Stimulated activated CD8-positive, alpha-beta memory T cell treated with anti-CD3 and anti-CD28 coated beads, Interleukin-15, amount 100 ng/mL, for 4 hours (primary cell): ENCODE measurements at places on chromosomes 6 and 20.

DNA sequence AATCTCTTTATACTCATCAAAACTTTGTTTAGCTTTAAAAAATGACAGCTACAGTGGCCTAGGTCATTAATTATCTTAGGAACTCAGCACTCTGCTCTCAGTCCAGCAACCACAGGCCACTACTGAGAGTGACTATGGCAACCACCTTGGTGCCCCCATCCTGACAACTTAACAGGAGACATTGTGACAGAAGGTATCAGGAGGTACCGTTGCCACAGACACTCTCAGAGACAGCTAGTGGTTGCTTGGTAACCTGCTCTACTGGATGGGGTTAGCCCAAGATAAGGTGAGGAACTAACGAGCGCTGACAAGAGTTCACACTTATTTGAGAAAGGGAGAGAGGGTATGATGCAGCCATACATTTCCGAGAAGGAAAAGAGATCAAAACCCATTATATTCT, 76.1 kb upstream of the TFAP2D start:
- no peak for DNase-seq

GRCh38 chr6:70717038-70717801, 49.5 kb downstream of the SMAP1 start:
- DNase-seq, result no peak

GRCh38 chr20:63941282-63942081, 14.7 kb downstream of the UCKL1 start:
- peak; percentile 23 for DNase-seq

GRCh38 chr6:169868458-169868857, 117.0 kb downstream of the ERMARD start:
- peak; percentile 19 for DNase-seq

DNA sequence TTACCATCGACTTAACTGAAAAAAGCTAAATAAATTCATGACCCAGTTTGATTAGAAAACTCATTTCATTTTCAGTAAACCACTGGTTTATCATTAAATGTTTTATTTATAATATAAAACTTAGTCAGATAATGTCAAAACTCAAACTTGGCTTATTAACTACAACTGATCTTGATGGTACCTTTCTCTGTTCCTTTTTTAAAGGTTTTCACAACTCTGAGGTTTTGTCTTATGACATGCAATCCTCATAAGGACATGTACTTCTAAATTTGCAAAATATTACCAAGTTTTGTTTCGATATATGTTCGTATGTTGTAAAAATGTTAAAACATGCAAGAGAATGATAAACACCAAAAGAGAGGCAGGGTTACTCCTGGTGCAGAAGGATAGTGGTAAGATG, 82.5 kb upstream of the PDE10A start:
- DNase-seq, result no peak

DNA sequence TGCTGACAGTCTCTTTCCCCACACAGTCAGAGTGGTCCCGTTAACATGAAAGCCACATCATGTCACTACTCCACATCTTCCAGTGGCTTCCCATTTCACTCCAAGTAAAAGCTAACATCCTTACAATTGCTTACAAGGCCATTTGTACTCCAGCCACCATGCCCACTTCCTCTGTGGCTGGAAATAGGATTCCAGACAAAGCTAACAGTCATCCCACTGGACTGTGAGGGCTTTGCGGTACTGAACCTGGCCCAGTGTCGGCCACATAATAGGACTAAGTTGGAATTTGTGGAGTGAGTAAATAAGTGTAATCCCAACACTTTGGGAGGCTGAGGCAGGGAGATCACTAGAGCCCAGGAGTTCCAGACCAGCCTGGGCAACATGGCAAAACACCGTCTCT, 10.9 kb downstream of the CCM2L start:
- DNase-seq, result no peak

- DNase-seq, result no peak
Observed at GRCh38 chr20:19834783-19835182, 76.7 kb downstream of the RIN2 start.

GRCh38 chr6:14665827-14666724, 548.5 kb downstream of the CD83 start:
- DNase-seq, result no peak

GRCh38 chr6:123909989-123910388, 106.3 kb downstream of the NKAIN2 start:
- DNase-seq, result no peak

DNA sequence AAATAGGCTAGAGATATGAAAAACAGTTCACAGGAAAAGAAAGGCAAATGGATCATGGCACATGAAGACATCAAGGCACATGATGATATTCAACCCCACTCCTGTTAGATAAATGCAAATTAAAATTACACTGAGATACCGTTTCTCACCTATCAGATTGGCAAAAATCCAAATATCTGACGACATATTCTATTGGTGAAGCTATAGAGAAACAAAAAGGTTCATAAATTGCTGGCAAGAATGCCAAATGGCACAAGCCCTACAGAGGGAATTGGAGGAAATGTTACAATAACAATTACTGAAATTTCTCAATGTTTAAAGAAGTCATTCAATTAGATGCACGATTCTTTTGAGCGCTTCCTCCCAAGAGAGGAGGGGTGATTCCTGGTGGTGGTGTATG, 45.3 kb upstream of the DSN1 start:
- DNase-seq, result no peak

GRCh38 chr6:112015725-112016124, 38.2 kb upstream of the CCN6 start:
- DNase-seq, result no peak

GRCh38 chr6:154080461-154081189, 41.6 kb downstream of the OPRM1 start:
- no peak for DNase-seq

DNA sequence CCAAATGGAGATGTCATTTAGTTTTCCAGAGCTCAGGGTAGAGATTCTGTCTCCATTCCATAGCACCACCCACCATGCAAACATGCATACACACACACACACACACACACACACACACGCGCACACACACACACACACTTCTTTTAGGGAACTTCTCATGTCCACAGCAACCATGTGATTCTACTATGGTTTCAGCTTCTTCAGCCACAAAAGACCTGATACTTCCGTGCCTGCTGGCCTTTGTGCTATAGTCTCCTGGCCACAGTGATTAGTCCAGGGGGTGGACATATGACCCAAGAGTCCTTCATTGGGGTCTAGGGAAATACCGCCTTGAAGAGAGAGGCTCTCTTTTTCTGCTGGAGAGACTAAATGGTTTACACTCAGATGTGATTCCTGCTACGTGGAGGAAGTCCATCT, 53.5 kb downstream of the CARMIL1 start:
- no peak for DNase-seq

DNA sequence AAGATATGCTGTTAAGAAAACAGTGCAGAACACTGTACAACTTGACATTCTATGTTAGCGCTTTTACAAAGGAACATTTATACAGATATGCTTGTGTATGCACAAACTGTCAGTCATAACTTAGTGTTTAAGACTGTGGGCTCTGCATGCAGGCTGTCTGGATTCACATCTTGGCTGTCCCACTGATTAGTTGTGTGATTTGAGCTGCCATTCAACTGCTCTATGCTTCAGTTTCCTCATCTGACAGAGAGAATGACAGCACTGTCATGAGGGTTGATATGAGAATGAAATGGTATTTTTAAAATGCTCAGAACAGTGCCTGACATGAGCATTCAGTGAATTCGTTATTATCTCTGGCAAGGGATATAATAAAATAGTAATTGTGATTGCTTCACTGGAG, 8.7 kb downstream of the SLC25A27 start:
- DNase-seq, result no peak

DNA sequence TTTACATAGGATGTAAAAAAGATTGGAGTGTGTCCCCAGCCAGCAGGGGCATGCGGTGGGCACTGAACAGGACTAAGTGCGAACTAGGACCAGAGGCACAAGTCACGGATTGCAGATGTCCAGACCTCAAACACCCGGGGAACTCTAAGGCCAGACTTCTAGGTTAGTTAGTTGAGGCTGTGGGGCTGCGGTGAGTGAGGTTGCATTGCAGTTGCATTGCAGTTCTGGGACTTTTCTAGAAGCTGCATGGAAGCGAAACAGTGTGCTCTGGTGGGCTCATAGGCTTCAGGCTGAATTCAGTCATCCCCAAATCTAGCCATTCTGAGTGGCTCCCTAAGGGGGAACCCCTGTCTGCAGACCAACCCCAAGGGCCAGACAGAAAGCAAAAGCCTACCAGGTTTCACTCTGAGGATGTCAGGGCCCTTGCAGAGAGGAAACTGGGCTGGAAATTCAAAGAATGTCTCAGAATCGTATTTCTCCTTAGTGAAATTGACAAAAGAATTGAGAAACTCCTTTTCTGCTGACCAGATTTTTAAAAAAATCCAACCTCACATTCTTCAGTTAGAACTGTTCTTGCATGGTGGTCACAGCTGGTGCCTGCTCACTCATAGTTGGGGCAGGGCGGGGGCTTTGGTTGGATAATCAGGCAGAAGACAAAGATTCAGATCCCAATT, 182.8 kb downstream of the ZDHHC14 start:
- no peak for DNase-seq

- DNase-seq, result no peak
Observed at GRCh38 chr6:84218091-84218490, 9.4 kb downstream of the CEP162 start.

DNA sequence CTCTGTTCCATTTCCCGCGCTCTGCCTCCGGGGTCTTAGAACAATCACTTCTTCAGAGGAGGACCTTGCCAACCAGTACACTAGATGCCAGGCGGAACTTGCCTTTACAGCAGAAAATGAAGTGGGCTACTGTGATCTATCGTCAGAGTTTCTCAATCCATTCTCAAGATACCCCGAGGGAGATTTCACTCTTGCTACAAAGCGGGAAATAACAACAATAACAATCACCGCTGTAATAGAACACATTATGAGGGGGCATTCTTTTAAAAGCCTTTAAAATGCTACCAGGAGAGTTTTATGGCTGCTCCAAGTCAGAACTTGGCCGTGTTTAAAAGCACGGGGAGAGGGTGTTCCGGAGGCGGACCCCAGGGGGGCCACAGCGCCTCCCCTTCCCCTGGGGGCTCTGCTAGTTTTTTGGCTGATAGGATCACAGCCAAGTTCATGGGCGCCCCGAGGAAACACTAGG, 617.0 kb upstream of the AGPAT4 start:
- no peak for DNase-seq

- no peak for DNase-seq
Observed at GRCh38 chr20:48195121-48195870, 410.0 kb upstream of the SULF2 start.

DNA sequence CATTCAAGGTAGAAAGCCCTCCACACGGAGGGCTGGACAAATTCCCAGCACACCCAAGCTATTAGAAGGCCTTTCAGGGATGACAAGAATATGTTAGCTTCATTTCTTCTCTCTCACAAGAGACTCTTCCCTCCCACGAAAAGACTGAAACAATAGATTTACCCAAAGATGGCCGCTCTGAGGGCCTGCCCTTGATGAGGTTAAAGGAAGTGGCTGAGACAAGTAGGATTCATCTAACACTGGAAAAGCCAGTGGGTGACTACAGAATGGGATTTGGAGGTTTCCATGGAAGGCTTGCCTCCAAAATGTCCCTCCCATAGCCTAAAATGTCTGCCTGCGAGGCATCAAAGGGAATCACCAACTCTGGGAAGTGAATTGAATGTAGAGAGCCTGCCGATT, 277.6 kb downstream of the CLIC5 start:
- DNase-seq, result no peak

GRCh38 chr20:51412333-51412871, 130.1 kb downstream of the NFATC2 start:
- no peak for DNase-seq

DNA sequence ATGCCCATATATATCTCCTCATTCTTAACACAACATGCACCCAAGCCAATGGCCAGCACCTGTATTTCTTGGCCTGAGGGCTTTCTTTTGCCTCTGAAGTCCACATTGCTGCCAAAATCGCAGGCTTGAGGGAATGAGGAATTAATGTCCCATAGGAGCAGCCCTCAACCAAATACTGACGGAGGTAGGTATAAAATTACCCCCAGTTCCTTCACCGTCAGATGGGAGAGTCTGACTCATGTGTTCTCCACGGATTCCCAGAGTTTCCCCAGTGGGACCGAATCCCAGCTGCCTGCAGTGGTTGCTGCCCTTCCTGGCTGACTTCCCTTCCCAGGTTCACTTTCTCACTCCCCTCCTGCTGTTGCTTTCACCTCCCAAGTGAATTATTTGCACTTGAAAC, 602.2 kb upstream of the NOX3 start:
- no peak for DNase-seq

DNA sequence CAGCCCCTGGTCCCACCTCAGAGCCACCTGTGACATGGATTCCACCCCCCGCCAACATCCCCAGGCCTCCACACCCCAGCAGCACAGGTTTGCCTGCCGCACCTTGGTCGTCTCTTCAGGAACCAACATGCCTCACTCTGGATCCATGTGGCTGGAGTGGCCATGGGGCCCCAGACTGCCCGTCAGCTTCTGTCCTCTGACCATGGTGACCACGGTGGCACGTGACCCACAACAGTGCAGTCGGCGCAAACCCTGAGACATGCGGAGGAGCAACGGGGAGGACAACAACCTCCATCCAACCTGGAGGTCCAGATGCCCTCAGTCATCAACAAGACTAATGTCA, 85.6 kb downstream of the ANKRD60 start:
- no peak for DNase-seq

DNA sequence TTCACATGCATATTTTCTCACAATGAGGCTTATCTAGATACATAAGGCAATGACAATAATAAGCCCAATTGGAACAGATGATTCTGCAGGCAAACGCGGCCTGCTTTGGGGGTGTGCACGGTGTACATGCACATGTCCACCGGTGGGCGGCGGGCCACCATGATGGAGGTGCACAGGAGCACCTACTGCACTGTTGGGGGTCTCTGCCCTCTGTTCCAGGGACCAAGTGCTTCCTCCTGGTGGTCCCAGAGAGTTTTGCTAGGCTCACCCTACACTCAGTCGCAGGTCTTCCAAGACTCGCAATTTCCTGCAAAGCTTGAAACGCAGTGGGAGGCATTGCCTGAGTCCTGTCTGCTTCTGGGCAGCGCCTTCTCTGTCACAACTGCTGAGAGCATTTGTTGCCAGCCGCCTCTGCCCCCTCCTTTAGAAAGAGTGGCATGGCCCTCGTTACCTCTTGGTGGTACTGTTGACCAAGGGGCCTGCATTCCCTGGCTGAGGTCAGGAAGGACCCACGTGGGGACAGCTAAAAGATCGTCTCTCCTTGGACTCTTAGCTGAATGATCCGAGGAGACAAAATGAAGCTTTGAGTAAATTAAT, 135.3 kb downstream of the ERMARD start:
- DNase-seq, result no peak
